ENCODE measurements at places on chromosomes 4 and X.

DNA sequence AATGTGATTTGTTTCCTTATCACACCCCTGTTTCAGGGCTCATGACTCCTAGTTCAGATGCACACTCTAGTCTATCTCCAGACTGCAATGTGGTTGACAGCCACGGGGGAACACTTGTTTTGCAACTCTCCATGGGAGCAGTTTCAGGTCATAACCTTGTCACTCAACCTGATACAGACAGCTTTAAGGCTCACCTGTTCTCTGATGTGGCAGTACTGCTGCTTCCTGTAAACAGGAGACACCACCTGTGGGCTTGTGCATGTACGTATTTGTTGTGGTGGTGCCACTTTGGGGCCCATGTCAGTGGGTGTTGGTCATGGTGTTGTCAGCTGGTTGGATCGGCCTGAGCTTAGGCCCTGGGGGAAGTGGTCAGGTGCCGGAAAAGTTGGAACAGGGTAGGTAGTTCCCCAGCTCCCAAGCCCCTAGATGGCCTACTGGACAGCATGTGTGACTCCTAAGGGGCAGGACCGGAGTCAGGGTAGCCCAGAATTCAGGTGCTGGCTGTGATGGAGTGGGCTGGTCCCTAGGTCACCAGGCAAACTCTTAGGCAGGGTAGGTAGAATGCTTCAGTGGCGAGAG, 46.2 kb downstream of the FAM9B start:
- peak; percentile 62 for DNase-seq

DNA sequence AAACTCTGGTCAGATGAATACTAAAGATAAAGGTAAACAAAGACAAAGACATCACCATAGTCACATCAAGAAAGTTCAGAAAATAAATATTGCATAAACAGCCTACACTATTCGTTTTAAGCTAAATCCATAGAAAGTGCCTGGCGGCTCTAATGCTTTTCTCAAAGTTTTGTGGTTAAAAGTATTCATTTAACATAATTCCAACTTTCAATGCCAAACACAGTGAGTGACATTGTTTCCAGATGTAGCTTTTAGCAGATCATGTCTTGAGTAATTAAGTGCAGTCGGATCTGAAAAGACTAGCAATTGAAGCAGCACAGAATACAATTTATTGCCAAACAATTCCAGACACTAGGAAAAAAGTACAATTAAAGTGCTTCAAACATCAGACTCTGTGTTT, 287.1 kb upstream of the ADGRL3 start:
- DNase-seq, result no peak

GRCh38 chr4:58113126-58113525, 1002.9 kb upstream of the IGFBP7 start:
- no peak for DNase-seq

GRCh38 chr4:182807767-182808548, 109.2 kb downstream of the DCTD start:
- no peak for DNase-seq

DNA sequence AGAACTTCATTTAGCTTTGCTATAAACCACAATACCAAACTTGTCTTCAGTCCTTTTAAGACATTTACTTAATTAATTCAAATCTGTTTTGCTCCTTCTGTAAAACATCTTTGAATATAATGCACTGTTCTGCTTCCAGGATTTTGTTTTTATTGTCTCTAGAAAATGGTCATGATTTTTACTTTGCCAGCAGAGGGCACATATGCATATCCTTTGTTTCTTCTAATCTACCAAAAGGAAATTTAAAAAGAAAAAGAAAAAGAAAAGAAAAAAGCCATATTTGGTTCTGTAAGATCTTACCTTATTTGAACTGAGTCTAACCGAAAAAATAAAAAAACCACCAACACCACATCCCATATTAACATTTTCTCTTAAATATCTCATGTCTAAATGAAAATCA, 101.9 kb upstream of the CCSER1 start:
- DNase-seq, result no peak

DNA sequence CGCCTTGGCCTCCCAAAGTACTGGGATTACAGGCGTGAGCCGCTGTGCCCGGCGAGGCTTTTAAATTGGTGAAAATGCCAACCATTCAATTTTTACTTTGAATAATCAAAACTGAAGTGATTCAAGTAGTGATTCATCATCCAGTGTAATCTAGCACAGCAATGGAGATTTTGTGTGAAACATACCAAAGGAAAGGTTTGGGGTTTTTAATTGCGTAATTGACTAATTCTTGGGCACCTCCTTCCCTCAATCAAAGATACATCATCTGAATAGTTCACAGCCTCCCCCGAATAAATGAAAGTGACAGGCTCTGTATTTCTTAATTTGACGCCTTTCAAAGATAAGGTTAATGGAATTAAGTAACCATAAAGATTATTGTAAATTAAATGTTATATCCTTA, 69.0 kb downstream of the DMD start:
- DNase-seq, result no peak

- no peak for DNase-seq
Measured at GRCh38 chrX:111007238-111007637, 88.8 kb upstream of the PAK3 start.

GRCh38 chr4:52057196-52057595, 6.1 kb downstream of the SPATA18 start:
- DNase-seq, result no peak

- no peak for DNase-seq
Measured at GRCh38 chrX:55451141-55451540, 786 bp upstream of the MAGEH1 start.

GRCh38 chrX:87518504-87518903, 902 bp downstream of the KLHL4 start:
- DNase-seq, result no peak

DNA sequence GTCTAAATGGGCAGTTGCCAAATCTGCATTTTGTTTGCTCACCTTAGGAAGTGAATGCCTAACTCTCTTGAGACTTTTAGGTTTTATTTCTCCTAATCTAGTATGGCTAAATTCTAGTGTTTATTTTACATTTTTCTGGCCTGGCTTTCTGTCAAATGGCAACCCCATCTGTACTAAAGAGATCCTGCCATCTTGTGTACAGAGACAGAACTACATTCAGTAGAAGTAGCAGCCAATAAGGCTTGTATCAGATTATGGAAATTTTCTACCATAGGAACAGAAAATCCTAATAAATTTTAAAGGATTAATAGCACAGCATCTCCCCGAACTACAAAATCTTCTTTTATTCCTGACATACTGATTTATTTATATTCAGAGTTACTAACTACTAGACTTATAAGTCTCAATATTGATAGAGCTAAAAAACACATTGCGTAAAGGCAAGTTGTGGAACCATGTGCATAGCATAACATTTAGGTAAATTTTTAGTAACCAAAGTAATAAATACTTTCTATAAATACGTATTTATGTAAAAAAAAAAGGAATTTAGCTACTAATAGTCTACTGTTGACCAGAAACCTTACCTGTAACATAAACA, 45.5 kb downstream of the TMEM144 start:
- no peak for DNase-seq

DNA sequence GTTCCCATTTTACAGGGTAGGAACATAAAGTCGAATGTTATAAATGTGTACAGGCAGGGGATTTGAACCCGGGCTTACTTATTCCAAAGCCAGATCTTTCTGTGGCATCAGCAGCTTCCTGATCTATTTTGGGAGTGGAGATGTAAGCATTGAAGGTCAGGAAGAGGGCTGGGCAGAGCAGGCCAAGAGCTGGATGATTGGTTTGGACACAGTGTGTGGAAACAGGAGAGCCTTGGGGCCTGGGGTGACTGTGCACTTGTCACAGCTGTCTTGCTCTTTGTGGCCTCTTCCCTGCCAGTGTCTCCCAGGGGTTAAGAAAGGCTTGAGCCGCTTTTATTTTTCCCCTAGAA, 127.9 kb upstream of the ENPP6 start:
- DNase-seq, result no peak

DNA sequence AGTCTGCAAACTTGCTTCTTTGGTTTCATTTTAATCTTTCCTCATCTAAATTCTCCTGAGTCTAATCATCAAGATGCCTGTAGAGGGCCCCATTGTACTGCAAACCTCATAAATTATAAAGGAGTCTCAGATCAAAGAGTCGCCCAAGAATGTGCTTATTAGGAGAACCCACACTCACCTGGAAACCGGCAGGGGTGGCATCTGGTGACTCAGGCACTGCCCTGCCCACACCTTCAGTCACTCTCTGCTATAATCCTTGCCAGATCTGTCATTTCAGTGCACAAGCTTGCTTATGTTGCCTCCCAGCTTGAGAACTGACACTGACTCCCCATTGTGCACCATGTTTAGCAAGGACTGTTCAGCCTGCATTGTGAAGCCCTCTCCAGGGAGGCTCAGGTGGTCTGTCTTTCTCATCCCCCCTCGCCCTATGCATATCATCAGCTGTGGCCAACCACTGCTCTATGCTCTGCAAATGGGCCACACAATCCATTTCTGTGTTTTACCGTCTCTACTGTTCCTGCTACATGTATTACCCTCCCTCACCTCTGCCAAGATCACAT, 12.4 kb downstream of the EPGN start:
- DNase-seq, result no peak

DNA sequence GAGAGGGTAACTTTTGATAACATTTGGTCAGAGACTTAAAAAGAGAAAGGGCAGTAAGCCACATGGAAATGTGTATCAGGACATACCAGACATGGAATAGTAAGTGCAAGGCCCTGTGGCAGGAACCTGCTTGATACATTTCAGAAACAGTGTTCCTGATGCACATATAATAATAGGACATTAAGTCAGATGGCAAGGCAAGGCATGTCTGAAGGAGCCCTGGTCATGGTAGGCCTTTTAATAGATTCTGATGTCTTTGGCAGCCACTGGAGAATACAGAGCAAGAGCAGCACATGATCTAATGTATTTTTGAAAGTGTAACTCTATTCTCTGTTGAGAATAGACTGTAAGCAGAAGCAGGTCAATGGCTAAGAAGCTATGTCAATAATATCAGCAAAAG, 279.7 kb downstream of the CAMK2D start:
- no peak for DNase-seq

DNA sequence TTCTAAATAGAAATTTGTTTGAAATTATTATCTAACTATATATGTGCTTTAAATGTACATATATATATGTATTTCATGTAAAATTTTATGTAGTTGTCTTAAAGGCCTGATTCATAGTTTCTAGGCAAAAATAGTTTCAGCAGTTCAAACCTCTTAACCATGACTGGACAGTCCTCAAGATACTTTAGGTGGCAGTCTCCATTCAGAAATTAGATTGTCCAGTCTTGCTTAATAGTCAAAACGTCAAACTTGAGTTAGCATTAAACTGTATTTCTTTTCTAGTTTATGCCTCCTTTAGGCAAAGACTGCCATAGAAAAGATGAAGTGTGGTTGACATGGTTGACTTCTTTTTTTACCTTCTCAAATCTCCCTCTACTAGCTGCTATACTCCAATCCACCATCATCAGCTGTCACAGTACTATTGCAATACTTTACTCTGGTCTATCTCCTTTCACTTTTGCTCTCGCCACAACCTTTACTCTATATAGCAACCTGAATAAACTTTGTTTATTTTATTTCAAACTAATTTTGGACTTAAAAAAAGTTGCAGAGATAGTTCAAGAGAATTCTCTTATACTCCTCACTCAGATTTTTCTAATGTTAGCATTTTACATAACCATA, 395.6 kb upstream of the DIPK2B start:
- DNase-seq, result no peak
